ENCODE measurements at places on chromosomes 13 and 19. TPM values are rescaled to one million over a fixed set of nuclear protein-coding genes. Genes with fewer than 3 reads are reported as not detected.
A peak's percentile ranks its signal among the peaks of the same experiment; 100 is the strongest.

Gene POU2F2
- total RNA-seq = 1.7 TPM

DNA sequence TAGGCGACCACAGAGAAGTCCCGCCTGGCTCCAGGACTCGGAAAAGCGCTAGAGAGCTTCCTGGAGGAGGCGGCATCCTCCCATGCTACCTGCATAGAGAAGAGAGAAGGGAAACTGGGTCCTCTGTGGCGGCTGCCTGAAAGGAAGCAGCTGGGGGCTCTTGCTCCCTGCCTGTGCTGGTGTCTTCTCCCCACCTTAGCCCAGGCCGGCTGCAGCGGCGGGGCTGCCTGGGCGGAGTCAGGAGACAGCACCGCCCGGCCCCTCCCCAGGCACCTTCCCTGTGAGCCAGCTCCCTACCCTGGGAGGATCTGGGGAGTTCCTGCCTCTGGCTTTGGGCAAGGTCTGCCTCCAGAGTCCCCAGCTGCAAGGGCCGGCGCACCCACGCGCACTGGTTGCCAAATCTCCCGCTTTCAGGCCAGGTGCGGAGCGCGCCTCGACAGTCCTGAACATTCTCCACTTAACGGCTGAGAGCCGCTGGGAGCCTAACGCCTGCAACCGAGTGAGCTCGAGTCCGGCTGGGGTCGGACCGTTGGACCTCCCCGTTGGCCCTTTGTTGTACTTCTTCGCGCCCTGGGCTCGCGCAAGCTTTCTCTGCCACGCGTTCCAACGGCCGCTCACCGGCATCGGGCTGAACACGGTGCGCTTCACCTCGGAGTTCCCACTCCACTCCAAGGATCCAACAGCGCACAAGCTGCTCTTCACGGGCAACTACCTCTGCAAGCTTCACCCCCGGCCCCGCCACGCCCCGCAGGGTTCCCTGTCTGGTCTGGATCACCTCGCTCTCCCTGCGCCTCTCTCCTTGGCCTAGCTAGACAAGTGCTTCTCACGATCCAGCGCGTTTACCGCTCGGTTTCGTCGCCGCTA lies 21.8 kb upstream of the ZNF30 start:
- H3K4me3 ChIP-seq = no peak overlapping the region
- H3K36me3 ChIP-seq = no peaks in the 10 kb centered on the region
- no peak for DNase-seq
- H3K27ac ChIP-seq = no peak overlapping the region

- H3K27ac ChIP-seq = no peak overlapping the region
- no peaks in the 10 kb centered on the region for H3K27me3 ChIP-seq
- no peak for DNase-seq
- H3K36me3 ChIP-seq = no peaks in the 10 kb centered on the region
- no peaks in the 10 kb centered on the region for H3K4me1 ChIP-seq
Observed at GRCh38 chr13:108943842-108944241, 314.4 kb downstream of the MYO16 start.

DNA sequence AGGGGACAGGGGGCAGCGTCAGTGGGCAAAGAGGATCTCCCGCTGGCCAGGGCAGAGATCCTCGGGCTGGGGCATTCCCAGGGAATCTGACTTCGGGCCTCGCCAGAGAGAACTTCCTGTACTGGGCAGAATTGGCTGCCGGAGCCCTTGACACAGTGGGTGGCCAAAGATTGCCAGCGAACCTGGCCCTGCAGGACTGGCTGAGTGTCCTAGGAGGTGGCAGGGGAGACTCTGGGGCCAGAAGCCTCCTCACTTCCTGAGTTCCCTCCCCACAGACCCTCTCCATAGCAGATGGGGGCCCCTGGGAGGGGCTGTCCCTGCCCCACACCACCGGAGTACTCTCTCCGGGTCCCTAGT lies 19.3 kb downstream of the DPP9 start:
- DNase-seq = peak; percentile 79
- H3K4me1 ChIP-seq = peaks cover 67% of the 10 kb centered on the region
- no peak overlapping the region for H3K4me3 ChIP-seq
- H3K27me3 ChIP-seq = no peaks in the 10 kb centered on the region
- no peaks in the 10 kb centered on the region for H3K36me3 ChIP-seq
- peak overlapping the region; percentile 100 for H3K27ac ChIP-seq

DNA sequence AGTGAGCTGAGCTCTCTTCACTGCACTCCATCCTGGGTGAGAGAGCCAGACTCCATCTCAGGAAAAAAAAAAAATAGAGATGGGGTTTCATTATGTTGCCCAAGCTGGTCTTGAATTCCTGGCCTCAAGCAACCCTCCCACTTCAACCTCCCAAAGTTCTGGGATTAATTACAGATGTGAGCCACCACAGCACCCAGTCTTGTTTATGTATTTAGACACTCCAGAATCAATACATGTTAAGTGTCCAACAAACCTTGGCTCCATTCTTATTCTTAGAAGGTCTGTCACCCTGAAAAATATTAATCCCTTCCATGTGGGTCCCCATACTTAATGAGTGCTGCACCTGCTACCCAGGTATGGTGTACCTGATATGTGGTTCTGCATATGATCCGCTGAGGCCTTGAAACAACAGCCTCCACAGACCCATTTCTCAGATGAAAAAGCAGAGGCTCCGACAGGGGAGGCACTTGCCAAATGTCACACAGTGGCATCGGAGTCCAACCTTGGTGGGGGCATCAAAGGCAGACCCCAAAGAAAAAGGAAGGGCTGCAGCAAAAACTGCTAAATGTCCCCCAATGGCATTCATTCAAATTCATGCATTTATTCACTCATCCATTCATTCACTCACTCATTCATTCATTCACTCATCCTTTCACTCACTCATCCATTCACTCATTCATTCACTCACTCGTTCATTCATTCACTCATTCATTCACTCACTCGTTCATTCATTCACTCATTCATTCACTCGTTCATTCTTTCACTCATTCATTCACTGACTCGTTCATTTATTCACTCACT lies 16.7 kb downstream of the TICAM1 start:
- H3K4me1 ChIP-seq = peaks cover 38% of the 10 kb centered on the region
- peak overlapping the region; percentile 95 for H3K27ac ChIP-seq
- H3K4me3 ChIP-seq = no peak overlapping the region
